Femur (tissue), 1 donor: ENCODE measurements at places on chromosomes 12 and 14.
A peak's percentile ranks its signal among the peaks of the same experiment; 100 is the strongest.

GRCh38 chr14:98348505-98348904 lies 923.5 kb downstream of the BCL11B start:
- no peak for DNase-seq

DNA sequence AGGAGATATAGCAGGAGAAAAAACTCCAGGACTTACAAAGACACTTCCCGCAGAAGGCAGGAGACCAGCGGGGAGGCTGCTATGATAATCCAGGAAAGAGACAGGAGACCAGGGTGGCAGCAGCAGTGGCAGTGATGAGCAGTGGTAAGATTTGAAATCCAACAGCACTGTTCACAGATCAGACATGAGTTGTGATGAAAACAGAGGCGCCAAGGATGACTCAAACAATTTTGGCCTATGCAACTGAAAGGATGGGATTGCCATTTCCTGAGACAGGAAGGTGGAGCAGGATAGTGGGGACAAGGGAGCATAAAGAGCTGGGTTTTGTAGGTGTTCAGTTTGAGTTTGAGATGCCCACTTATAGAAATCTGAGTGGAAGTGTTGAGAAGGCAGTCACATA lies 108.6 kb upstream of the DYRK2 start:
- DNase-seq: no peak

GRCh38 chr12:105393587-105393986 lies 63.1 kb downstream of the C12orf75 start:
- DNase-seq: peak; percentile 55

DNA sequence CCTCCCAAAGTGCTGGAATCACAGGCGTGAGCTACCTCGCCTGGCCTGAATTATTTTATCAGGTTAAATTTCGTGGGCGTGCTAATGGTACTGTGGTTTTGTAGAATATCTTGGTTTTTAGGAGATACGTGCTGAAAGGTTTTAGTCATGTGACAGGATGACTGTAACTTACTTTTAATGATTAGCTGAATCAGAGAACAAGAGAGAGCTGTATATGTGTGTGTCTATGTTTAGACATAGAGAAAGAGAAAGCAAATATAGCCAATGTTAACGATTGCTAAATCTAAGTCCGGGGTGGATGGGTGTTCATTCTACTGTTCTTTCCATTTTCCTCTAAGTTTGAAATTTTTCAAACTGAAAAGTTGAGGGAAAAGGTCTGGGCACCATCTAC lies 9.2 kb upstream of the PNMA1 start:
- DNase-seq: no peak
